ENCODE measurements at places on chromosomes 2 and 18.

DNA sequence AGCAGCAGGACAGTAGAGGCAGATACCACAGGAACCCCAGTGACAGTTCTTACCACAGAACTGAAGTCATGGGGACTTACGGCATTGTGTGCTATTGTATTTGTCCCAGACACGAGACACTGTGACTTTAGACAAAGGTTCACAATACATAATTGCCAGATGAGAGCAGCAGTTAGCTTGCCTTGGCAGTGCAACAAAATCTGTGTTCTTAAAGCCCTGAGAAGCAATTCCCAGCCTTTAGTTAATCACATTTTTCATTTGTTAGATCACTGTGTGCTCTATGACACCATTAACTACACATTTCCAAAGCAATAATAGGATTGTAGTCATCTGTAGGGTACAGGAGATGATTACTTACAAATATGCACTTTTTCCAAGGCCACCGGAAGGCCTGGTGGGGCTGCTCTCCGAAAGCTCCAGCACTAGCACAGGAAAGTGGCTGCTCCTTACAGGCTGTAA, 97.5 kb upstream of the LDLRAD4 start:
- DNase-seq: peak; percentile 78

- no peak for DNase-seq
Measured at GRCh38 chr2:44560941-44561340, 199.2 kb downstream of the CAMKMT start.

DNA sequence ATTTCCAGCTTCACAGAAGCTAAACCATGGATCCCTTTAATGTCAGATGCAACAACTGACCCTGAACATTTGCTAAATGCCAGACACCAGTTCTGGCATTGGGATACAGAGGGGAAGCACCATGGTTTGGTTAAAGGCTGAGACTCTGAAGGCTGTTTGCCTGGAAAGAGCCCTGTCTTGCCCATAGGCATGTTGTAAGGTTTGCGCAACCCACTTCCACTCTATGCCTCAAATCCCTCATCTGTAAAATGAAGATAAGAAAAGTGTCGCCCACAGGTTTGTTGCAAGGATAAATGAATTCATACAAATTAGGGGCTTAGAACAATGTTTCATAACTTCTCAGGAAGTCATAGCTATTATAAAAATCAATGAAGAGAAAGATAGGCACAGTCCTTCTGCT, 380.9 kb upstream of the GYPC start:
- DNase-seq: no peak

DNA sequence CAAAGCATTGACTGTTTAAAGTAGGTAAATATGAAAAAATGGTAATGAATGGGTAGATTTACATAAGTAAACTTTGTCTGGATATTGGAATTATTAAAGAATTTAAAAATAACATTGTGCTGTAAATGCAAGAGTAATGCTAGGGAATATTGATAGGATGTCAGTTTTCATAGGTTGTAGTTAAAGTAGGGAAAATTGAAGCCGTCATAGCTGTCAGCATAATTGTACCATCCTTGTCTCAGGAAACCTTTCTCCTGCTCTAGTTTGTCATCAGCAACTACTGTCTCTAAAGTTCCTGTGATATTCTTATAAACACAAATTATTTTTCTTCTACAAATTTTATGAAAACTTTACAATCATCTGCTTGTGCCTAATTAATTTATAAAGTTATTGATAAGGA, 10.1 kb upstream of the SPAG16 start:
- DNase-seq: no peak

GRCh38 chr2:163401481-163401880, 334.3 kb downstream of the FIGN start:
- DNase-seq: peak; percentile 1

DNA sequence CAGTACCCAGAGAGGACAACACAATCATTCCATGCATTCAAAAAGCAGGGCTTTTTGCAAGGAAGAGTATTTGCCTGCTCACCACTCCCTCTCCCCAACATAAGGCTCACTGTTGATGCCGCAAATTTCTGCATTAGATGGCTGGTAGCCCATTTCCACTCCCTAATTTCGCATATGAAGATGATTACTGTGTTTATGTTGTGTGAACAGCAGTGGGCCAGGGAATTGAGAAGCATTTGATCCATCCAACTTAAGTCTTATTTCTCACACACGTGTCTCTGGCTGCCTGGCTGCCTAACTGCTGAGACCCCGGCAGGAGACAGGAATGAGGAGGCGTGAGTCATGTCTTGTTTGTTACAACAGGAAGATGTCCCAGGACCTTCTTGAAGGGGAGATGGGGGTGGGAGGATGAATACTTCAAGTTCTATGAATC, 294.1 kb downstream of the ALK start:
- DNase-seq: peak; percentile 41

All from HFFc6 (cell line).